Inflammatory macrophage treated with lipopolysaccharide for 4 hours (primary cell): ENCODE measurements at places on chromosomes 3 and 15.

DNA sequence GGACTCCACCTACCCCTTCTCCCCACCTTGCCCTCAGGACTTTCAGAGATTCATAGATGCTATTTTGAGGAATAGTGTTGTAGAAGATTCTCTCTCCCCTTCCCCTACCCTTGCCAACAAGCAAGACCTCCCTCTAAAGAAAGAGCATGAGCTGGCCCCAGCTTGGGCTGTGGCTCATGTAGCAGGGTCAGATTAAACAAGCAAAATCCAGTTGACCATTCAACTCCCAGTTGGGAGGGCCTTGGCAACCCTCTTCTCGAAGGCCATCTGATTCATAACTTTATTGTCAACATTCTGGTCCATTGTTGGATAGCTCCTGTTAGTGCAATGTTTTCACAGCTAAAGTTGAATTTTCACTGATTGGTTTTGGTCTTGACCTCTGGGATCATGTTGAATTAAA, 41.1 kb downstream of the TNFAIP8L3 start:
- DNase-seq, result no peak

GRCh38 chr15:82176542-82176941, 86.0 kb downstream of the EFL1 start:
- no peak for DNase-seq

GRCh38 chr3:61719278-61719977, 158.1 kb downstream of the PTPRG start:
- DNase-seq, result no peak

DNA sequence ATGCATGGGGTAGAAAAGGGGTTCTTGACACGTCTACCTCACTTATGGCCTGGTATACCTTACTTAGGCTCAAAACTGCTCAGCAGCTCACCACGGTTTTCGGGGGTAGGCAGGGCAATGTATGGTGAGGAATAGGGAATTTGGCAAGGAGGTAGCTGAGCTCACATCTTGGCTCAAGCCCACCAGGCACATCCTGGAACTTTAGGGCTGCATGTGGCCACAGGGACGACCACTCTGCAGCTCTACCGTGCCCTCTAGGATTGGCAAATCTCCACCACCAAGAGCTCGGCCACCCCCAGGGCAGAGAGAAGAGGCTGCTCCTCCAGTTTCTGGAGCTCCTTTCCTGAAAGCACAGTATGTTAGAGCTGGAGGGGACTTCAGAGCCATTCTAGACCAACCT, 69.7 kb downstream of the MRPL46 start:
- DNase-seq, result no peak

DNA sequence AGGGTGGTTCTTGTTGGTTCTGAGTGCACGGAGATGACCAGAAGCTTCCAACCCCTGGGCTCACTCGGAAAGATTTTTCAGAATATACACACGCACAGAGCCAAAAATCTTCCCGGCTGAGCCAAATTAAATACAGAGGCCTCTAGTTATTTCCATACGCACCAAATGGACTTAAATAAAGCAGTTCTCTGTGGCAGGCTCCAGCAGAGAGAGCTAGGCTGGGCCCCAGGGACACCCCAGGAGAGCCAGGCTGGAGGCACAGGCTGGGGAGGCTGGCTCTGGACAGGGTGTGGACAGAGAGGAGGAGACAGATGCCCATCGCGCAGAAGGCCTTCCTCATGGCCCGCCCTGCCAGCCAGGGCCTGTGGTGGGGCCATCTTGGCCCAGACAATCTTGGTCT, 115.9 kb downstream of the IQSEC1 start:
- DNase-seq, result no peak

DNA sequence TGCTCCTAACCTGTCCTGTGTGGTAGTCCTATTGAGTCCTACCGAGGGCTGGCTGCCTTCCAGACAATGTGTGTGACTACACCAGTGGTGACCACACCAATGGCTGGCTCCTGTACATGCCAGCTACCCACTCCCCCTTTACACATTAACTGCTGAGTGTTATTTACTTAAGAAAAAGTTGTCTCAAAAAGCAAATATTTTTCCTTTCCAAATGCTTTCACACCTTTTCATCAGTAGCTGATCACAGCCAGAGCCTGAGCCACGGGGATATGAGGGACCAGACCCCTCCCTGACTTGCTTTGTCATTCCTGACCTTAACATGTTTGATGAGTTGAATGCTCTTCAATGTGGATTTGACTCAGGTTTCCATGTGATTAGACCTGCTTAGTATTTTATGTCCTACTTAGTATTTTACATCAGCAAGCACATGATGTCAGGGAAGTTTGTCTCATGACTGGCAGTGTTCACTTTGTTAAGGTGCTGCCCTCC, 29.6 kb upstream of the GREM1 start:
- DNase-seq, result peak; percentile 15
